ENCODE measurements at places on chromosomes 7 and 10.

GRCh38 chr10:101683276-101683675 lies 11.7 kb downstream of the FBXW4 start:
- no peak overlapping the region for H3K27ac ChIP-seq
- H3K4me3 ChIP-seq = no peak overlapping the region
- DNase-seq = no peak
- peaks cover 4% of the 10 kb centered on the region for H3K36me3 ChIP-seq
- peaks cover 2% of the 10 kb centered on the region for H3K4me1 ChIP-seq

DNA sequence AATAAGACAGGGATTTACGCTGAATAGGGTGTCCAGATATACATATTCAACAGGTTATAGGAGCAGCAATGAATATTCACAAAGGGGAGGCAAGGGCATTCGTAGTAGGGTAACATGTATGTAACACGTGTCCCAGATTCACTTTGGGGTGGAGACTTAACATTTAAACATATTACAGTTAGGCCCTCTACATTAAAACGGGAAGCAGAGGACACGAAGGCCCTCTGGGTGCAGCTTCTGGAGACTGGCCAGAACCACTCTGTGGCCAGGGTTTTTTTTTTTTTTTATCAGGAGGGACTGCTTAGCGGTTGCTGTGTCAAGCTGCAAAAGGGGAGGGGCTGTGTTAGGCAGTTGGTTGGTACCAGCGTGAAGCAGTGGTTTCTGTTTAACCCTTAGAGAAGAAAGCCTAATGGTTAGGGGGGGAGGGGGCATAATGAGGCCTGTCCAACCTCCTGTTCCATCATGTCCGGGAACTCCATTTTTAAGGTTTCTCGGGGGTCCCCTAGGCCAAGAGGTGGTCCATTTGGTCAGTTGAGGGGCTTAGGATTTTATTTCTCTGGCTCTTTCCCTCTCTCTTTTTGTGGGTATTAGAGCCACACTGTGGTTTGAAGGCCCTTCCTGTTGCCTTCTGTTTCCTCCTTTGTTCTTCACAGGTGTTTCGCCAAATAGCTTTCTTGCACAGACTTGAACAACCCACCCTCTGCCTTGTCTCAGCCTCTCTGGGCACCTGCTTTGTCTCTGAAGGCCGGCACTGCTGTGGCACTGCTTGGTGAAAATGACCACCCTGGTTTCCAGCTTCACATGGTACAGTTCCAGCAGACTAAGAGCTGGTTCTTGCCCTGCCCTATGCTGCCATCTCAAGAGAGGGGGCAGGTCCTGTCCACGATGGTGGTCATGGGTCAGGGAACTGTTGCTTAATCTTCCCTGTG lies 26.4 kb downstream of the PRF1 start:
- no peak overlapping the region for H3K4me3 ChIP-seq
- no peaks in the 10 kb centered on the region for H3K36me3 ChIP-seq
- H3K27me3 ChIP-seq = no peaks in the 10 kb centered on the region
- H3K4me1 ChIP-seq = no peaks in the 10 kb centered on the region

DNA sequence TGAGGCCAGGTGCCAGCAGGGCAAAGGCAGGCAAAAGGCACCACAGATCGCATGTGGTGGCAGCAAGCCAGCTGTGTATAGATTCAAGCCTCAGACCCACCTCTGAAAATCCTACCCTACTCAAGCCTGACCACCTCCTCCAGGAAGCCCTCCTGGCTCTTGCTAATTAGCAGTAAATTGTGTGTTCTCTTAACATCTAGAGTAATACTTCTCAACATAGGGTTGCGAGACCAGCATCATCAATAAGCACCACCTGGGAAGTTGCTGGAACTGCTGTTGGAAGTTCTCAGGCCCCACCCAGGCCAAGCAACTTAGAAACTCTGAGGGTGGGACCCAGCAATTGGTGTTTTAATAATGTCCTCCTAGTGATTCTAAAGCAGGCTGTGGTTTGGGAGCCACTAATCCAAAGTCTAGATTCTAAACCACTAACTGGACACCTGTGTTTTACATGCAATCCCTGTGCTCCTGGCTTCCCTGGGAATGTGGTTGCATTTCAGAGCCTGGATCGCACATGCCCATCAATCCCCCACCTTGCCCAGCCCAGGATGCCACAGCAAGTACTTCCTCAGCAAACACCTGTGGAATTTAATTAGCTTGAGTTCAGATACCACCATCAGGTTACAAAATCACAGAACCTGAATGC lies 46.2 kb downstream of the KCNMA1 start:
- no peak overlapping the region for H3K4me3 ChIP-seq
- H3K36me3 ChIP-seq = peaks cover 6% of the 10 kb centered on the region
- H3K4me1 ChIP-seq = peaks cover 8% of the 10 kb centered on the region
- no peak for DNase-seq
- H3K27me3 ChIP-seq = no peaks in the 10 kb centered on the region
- H3K27ac ChIP-seq = no peak overlapping the region

- H3K36me3 ChIP-seq = no peaks in the 10 kb centered on the region
- H3K27me3 ChIP-seq = peaks cover 6% of the 10 kb centered on the region
- DNase-seq = no peak
- H3K4me3 ChIP-seq = no peak overlapping the region
- H3K4me1 ChIP-seq = no peaks in the 10 kb centered on the region
Measured at GRCh38 chr10:133082685-133083421, 4.9 kb upstream of the ADGRA1 start.

DNA sequence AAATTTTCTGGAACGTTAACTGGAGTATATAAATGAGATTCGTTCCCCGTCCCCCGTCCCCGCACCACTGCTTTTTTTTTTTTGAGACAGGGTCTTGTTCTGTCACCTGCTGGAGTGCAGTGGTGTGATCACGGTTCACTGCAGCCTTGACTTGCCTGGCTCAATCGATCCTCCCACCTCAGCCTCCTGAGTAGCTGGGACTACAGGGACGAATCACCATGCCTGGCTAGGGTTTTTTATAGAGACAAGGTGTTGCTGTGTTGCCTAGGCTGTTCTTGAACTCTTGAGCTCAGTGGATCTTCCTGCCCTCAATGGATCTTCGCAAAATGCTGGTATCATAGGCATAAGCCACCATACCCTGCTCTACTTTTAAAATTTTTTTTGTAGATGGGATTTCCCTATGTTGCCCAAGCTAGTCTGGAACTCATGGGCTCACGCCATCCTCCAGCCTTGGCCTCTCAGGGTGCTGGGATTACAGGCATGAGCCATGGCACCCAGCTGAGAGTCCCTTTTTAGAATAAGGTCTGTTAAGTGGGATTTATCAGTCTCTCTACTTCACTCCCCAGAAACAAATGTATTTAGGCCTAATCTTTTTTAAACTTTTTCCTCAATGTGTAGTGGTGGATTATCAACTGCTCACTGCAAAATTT lies 122.9 kb downstream of the LYZL1 start:
- H3K36me3 ChIP-seq = peaks cover 12% of the 10 kb centered on the region
- peaks cover 13% of the 10 kb centered on the region for H3K4me1 ChIP-seq
- DNase-seq = no peak
- no peak overlapping the region for H3K27ac ChIP-seq
- H3K27me3 ChIP-seq = no peaks in the 10 kb centered on the region

- peaks cover 5% of the 10 kb centered on the region for H3K4me1 ChIP-seq
- no peak overlapping the region for H3K27ac ChIP-seq
- DNase-seq = no peak
- H3K36me3 ChIP-seq = no peaks in the 10 kb centered on the region
- H3K27me3 ChIP-seq = no peaks in the 10 kb centered on the region
Measured at GRCh38 chr10:127982601-127983000, 75.7 kb downstream of the PTPRE start.

DNA sequence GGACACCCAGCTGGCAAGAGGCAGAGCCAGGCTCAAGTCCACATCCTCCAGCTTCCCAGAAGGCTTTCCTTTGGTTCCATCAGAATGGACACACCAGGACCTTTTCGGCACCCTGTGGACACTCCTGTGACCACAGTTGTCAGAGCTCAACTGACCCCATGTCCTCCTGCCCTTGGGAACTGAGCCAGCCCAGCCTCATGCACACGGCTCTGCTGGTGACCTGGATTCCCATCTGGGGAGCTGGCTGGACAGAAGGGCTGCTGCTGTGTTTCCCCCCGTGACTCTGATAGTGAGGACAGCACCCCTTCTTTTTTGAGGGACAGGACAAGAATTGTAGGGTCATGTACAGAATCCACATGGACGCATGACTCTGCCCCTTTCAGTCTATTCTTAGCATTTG lies 289.2 kb downstream of the WDR37 start:
- H3K27me3 ChIP-seq = no peaks in the 10 kb centered on the region
- H3K4me3 ChIP-seq = no peak overlapping the region
- H3K36me3 ChIP-seq = no peaks in the 10 kb centered on the region

GRCh38 chr10:3723766-3724165 lies 61.2 kb downstream of the KLF6 start:
- H3K4me1 ChIP-seq = no peaks in the 10 kb centered on the region
- no peak overlapping the region for H3K4me3 ChIP-seq
- H3K27me3 ChIP-seq = no peaks in the 10 kb centered on the region
- H3K27ac ChIP-seq = no peak overlapping the region
- H3K36me3 ChIP-seq = no peaks in the 10 kb centered on the region
